ENCODE measurements at places on chromosomes 3 and 15.

DNA sequence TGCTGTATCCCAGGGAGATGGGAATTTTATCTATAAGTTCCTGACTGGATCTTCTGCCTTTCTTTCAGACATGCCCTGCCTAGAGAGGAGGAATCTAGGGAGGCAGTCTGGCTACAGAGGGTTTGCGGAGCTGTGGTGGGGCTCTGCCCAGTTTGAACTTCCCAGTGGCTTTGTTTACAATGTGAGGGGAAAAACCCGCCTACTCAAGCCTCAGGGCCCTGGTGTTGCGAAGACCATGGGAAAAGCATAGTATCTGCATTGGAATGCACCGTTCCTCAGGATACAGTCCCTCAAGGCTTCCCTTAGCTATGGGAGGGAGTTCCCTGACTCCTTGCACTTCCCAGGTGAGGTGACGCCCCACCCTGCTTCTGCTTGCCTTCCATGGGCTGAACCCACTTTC, 168.7 kb downstream of the TMEM108 start:
- DNase-seq: no peak

DNA sequence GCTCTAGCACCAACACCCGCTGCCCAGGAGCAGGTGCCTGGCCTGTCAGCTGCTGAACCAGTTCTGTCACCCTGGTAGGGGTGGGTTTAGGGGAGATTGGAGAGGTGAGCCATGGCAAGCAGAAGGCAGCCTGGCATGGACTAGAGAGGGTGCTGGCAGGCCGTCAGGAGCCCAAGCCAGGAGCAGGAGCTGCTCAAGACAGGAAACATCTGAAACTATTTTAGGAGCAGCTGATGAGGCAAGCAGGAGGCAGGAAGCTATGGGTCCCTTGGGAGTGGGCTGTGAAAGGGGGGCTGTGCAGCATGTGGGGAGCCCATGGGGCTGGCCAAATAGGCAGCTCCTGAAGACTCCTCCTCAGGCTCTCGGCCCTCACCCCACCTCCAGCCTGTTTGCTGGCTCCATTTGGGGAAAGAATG, 2.3 kb downstream of the INKA1 start:
- peak; percentile 55 for DNase-seq

GRCh38 chr15:29887721-29888120, 65.5 kb upstream of the TJP1 start:
- no peak for DNase-seq

- DNase-seq: no peak
These were observed 48.9 kb downstream of the SUMF1 start for GRCh38 chr3:4418156-4418555.

- no peak for DNase-seq
These were observed 1006.5 kb downstream of the TBL1XR1 start for GRCh38 chr3:176190755-176191154.

DNA sequence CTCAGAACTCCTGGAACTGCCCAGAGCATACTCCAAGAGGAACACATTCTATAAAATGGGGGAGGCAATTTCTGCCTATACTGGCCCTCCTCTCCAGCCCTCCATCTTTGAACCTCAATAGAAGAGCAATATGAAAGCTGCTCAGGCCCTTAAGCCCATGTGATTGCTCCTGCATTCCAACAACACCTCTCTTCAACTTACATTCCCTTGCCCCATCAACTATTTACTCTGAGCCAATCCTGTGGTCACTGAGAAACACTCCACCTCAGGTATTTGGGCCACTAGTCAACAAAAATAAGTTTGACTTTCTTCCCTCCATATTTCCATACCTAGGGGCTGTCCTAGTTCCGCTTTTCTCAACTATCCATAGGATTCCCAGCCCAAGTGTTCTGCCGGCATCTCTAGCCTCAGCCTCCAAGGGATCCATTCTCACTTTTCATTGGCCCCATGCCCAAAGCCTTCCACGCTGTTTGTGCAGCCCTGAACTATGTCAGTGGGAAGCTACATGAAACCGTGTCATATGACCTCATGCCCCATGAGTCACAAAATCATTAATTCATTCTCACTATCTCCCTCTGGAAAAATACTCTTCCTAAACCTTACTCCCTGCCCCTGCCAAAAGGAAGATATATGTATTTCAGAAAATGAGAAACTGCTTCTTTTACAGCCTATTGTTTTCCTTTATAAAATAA, 61.6 kb downstream of the GJD2 start:
- DNase-seq: no peak

DNA sequence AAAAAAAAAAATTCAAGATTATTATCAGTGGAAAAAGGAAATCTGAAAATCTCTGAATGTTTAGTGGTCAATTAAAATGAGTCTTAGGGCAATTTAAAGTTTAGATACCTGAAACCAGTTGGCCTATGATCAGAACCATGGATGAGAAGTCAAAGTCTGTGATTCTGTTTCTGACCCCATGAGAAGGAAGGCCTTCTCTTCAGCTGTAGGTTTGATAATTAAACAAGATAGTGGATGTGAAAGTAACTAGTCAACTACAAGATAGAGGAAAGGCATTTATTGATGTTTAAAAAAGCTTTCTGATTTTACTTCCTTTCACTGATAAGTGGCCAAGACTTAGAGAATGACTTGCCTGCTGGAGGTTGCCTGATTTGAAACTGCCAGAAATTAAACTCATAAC, 8.7 kb downstream of the PLS1 start:
- no peak for DNase-seq

DNA sequence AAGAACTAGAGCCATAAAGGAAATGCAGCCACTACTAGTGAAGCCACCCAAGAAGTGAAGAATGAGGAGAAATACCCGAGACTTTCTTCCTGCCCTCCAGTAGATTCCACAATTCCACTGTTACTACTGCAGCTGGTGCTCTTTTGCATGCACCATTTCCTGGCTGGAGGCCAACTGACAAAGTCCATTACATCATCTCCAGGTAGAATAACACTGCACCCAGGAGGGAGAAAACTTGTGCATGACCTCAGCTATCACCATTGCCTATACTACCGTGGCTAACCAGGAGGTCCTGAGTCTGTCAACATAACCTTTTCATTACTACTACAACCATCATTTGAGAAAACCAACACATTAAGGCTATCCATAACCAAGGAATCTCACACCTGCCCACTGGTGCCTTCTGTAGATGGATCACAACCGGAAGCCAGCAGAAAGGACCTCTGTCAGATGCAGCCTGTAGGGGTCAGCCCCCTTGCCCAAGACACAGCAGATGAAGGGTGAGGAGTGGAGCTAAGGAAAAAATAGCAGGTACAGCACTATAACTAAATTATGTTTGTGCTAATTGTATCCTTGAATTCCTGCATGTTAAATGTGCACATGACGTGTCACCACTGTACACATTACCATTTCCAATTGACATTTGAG, 200.8 kb upstream of the C2CD4B start:
- DNase-seq: peak; percentile 55

- DNase-seq: no peak
These were observed 638 bp upstream of the TBC1D5 start for GRCh38 chr3:17742880-17743657.

DNA sequence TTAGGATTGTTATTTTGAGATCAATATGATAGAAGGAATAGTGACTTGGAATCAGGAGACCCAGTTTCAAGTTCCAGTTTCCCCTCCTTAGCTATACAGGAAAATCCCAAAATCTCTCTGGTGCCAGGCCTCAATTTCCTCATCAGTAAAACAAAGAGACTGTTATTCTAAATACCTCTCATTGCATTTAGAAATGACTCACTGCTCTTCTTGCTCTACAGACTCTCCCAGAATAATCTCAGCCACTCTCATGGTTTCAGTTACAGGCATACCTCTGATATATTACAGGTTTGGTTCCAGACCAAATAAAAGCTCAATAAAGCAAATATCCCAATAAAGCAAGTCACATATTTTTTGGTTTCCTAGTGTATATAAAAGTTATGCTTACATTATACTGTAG, 28.3 kb downstream of the IMPG2 start:
- DNase-seq: no peak

DNA sequence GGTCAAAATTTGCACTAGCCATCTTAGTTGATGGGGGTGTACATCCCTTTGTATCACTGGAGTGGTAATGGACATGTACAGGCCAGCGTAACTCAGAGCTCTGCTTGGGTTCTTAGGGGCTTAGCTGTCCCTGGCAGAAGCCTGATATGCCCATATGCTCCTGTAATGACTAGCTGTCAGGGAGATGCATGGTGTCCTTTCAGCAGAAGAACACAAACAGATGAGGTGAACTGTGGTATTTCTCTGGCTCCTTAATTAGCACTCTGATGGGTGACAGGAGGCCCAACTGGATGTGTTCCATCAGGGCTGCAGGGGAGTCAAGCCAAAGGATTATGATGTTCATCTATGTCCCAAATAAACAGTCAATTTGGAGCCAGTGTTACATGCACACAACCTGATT, 774.5 kb downstream of the AGBL1 start:
- DNase-seq: no peak

DNA sequence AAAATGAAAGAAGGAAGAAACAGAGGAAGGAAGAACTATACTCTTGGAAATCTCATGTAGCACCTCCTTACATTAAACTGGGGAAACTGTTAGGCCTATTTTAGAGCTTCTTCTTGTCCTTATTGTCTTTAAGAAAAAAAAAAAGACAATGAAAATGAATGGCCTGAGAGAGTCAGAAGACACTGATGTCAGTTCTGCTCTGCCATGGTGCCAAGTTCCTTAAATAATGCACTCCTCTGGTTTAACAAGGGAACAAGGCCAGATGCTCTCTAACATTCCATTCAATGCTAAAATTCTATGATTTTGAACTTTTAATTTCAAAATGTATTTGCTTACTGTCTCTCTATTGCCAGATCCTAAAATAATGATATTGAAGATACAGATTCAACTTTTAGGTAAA, 4.4 kb upstream of the MBNL1 start:
- no peak for DNase-seq

DNA sequence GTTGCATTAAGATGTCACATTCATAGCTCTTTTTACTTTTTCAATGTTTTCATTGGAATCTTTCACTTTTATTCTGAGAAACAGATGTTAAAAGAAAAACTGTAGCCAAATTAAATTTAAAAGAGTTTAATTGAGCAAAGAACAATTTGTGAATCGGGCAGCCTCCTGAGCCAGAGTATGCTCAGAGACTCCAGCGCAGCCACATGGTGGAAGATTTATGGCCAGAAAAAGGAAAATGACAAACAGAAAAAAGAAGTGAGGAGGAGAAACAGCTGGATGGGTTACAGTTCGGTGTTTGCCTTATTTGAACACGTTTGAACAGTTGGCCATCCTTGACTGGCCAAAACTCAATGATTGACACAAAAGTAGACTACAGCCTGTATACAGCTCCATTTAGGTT, 33.8 kb upstream of the RAB11A start:
- DNase-seq: no peak

DNA sequence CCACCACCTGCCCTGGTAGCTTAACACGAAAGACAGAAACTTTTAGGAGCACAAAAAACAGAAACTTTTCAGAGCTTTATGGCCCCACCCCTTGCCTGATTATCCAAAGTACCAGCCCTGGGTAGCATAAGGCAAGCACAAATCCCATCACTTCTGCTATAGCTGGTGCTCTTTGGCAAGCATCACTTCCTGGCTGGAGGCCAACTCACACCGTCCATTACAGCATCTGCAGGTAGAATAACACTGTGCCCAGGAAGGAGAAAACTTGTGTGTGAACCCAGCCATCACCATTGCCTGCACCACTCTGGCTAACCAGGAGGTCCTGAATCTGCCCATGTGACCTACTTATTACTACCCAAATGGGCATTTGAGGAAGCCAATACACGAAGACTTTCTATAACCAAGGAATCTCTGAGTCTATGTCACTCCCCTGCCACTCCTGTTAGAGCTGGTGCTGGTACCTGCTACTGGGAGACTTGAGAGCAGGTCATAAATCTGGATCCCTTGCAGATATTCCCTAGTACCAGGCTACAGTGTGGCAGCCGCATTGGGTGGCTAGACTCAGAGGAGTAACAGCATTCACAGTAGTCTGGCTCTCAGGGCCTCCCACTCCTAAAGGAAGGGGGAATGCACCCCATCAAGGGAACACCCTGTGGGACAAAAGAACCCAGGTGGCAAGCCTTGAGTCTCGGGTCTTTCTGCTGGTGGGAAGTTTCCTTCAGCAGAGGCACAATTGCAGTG, 73.3 kb upstream of the AKAP13 start:
- DNase-seq: no peak

GRCh38 chr15:36925653-36926426, 174.5 kb downstream of the MEIS2 start:
- DNase-seq: peak; percentile 4

- no peak for DNase-seq
These were observed 1.9 kb downstream of the GRM7 start for GRCh38 chr3:6862880-6863195.

GRCh38 chr3:99626417-99626788, 12.0 kb upstream of the COL8A1 start:
- DNase-seq: no peak

- no peak for DNase-seq
These were observed 5.7 kb downstream of the RAD54L2 start for GRCh38 chr3:51544011-51544775.

- no peak for DNase-seq
These were observed 63.0 kb downstream of the ATP10A start for GRCh38 chr15:25799906-25800700.
